ENCODE measurements at places on chromosomes 5 and 9.
A peak's percentile ranks its signal among the peaks of the same experiment; 100 is the strongest.

- DNase-seq: peak; percentile 48
Observed at GRCh38 chr9:118595719-118596305, 773.4 kb downstream of the BRINP1 start.

DNA sequence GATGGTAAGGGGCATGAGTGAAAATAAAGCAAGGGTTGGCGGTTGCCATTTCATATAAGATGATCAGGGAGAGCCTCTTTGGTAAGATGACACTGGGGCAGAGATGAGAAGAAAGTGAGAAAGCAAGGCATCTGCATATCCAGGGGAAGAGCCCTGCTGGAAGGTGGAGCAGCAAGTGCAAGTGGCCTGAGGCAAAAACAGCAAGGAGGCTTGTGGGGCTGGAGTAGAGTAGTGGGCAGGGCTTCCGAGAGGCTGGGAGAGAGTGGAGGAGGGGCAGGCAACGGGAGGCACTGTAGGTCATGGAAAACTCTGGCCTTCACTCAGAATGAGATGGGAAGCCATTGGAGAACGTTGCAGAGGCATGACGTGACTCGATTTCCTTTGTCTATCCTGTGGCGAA is 199.2 kb downstream of the ARHGEF28 start:
- DNase-seq: no peak

- DNase-seq: no peak
Observed at GRCh38 chr9:69380811-69381210, 55.8 kb downstream of the ENTREP1 start.

- DNase-seq: no peak
Observed at GRCh38 chr5:134583766-134584165, 48.9 kb downstream of the SAR1B start.

DNA sequence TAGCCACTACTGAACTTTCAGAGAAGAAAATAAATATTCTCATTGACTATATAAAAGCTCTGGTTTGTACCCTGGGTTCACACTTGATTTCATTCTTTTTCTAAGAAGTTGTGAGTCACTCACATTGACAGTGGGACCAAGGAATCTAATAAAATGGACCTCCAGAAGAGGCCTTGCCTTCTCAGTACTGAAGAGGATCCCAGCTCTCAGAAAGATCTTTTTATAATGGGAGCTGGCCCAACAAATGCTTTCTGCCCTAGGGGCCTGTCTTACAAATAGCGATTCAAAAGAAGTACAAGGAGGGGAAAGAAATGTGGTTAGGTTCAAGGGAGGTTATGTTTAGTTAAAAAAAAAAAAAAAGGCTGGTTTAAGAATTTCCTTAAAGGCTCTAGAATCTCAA is 237.9 kb downstream of the ISL1 start:
- no peak for DNase-seq

GRCh38 chr5:178495706-178496105 is 94.5 kb downstream of the COL23A1 start:
- no peak for DNase-seq

DNA sequence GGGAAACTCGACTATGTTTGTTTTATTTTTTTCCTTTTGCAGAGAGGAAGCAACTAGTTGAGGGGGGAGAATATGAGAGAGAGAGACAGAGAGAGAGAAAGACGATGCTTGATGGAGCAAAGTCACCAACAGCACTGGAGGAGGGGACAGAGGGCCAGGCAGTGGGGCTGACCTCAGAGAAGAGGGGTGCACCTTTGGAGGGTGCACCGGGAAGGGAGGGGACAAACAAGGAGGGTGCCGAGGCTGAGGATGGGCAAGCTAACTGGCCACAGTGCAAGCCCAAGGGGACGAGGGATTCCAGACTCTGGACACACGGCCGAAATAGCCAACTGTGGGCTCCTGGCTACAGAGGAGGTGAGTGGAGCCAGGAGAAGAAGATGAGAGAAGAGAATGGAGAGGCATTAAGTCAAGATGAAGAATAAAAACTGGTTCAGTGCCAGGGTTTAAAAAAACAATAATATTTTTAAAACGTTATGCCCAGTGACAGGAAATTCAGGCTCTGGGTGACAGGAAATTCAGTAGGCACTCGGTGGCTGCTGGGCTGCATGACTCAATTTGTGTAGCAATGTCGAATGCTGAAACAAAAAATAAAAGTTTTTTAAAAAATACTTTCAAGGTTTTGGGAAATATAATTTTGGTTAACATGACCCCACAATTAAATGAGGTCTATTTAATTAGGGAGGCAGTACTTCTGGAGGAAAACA is 13.3 kb upstream of the GLRX start:
- DNase-seq: no peak

DNA sequence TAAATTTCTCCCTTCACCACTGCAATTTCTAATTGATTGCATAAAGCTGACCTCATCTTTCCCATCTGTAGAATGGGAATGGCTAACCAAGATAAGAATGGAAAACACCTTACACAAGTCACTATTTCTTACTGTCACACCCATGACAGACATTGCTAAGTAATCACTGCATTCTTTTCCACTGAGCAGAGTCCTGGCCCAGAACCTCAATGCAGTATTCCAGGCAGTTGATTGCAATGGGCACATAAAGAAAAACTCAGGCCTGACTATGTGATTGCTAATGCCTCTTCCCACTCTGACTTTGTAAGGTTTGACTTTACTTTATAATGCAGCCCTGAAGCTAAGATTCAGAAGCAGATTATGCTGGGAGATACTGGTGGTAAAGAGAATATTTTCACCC is 29.3 kb downstream of the TRIM32 start:
- DNase-seq: no peak

DNA sequence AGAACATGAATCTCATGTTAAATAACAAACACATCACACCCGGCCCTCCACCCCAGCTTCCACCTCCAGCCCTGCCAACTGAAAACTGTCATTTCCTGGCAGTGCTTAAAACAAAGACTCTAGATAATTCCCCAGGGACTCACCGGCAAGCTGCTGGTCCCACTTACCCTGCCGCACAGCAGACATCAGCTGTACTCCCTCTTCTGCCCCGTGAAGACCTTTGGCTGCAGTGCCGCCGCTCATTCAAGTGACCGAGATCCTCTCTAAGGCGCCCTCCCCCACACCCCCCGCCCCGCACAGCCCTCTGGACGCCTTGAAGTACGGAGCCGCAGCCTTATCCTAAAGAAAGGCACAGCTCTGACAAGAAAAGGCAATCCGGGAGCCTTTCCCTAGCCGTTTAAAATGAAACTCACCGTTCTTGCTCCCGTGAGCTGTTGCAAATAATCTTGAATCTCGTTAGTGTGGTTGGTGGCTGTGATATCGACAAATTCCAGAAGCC is 434 bp downstream of the GLRX start:
- no peak for DNase-seq

DNA sequence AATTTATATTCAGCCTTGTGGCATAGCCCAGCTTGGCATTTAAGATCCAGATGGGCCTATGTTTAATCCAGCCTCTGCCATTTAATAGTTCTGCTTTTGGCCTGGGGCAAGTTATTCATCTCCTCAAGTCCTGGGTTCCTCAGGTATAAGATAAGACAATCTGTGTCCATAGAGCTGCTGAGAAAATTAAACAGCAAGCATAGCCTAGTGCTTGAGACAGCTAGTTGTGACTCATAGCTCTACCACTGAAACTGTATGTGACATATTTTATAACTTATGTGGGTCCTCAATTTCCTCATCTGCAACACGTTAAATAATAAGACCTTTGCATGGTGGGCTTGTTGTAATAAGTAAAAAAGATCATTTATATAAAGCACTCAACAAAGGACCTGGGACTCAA is 53.3 kb upstream of the ATP10B start:
- no peak for DNase-seq

- no peak for DNase-seq
Observed at GRCh38 chr9:70398145-70398556, 16.3 kb downstream of the KLF9 start.

- no peak for DNase-seq
Observed at GRCh38 chr5:5882706-5883105, 460.2 kb downstream of the ICE1 start.

DNA sequence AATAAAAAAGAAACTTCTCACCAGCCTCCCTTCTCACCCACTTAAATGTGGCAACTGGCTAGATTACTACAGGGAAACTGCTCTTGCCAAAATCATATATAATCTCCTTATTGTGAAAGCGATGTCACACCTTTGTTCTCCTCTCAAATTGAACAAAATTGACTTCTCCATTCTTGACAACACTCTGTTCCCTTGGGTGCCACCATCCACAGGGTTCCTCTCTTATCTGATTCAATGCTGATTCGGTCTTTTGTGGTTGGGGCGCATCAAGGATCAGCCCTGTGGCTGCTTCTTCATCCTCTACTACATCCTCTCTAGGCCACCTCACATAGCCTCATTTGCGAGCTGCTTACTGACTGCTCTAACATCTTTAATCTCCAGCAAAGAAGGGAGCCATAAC is 86.1 kb downstream of the EDIL3 start:
- DNase-seq: no peak

DNA sequence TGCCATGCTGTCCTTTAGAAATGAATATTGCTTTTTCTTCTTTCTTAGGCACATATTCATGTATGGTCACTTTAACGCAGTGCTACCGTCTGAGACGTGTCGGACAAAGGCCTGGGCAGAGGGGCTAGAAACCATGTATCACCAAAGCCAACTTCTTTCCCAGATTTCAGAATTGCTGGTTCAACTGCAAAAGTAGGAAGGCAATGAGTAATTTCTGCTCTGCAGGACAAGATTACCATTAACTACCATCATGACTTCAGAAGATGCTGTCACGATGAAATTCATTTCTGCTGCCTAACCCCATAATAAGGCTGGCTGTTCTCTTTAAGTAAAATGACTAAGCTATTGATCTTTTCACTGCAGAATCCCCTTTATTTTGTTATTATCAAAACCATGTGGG is 306.7 kb downstream of the PDE4D start:
- DNase-seq: no peak

DNA sequence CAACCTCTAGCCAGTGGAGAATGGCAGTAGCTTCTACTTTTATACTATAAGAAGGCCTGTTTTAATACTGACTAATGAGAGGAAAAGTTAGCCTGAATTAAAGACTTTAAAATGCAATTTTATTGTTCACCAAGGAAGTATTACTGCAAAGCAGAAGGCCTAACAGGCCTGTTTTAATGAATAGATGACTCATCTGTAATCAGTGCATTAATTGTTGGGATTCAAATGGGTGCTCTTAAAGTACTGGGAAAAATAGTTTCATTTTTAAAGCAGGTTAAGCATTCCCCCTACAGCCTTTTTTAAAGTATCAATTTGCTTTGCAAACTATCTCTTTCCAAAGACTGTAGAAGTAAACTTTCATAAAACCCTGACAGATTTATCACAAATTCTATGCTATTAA is 147.7 kb downstream of the SIL1 start:
- no peak for DNase-seq

DNA sequence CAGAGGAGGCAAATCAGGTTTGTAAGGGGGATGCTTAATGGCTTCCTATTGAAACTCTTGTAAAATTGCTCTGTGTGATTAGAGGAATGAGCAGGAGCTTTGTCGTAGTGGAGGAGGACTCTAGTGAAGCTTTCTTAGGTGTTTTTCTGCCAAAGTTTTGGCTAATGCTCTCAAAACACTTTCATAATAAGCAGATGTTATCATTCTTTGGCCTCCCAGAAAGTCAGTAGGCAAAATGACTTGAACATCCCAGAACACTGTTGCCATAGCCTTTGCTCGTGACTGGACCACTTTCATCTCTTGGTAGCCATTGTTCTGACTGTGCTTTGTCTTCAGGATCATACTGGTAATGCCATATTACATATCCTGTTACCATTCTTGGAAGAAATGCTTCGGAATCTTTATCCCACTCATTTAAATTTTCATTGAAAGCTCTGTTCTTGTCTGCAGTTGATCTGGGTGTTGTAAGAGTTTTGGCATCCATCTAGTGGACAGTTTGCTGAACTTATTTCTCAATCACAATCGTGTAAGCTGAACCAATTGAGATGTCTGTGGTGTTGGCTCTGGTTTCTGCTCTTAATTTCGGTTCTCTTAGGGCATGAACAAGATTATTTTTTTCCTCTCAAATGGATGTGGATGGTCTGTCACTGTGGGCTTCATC is 187.6 kb downstream of the COMMD10 start:
- DNase-seq: no peak
